ENCODE measurements at places on chromosomes 6 and 20. TPM values are rescaled to one million over a fixed set of nuclear protein-coding genes. Genes with fewer than 3 reads are reported as not detected.
A peak's percentile ranks its signal among the peaks of the same experiment; 100 is the strongest.

PACRG gene
- not detected for total RNA-seq

ORC3 gene
- total RNA-seq: 35.4 TPM

CDC25B gene
- 60.9 TPM for total RNA-seq

ZNF311 gene
- 1.0 TPM for total RNA-seq

DAAM2 gene
- total RNA-seq: not detected

PROCR gene
- total RNA-seq: 4.4 TPM

C6orf163 gene
- total RNA-seq: 1.5 TPM

- no peak for DNase-seq
- no peaks in the 10 kb centered on the region for H3K36me3 ChIP-seq
- H3K4me1 ChIP-seq: peaks cover 17% of the 10 kb centered on the region
- no peaks in the 10 kb centered on the region for H3K27me3 ChIP-seq
Observed at GRCh38 chr6:137362878-137363804, 131.1 kb downstream of the OLIG3 start.

DNA sequence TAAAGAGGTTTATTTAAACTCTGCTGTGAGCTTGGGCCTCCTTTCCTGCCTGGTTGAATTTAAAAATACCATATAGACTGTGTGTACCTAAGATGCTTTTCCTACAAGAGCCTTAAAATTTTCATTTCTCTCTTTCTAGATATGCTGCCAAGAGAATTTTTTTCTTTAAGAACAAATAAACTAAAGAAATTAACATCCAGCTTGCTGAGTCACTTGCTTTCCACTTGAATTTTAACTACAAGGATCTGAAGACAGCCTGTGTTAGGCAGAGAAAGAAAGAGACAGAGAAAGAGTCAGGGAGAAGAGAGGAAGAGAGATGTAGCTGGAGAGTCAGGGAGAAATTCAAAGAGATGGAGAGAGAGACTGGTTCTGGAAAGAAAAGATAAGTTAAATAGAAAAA, 18.3 kb upstream of the SNAP25 start:
- H3K36me3 ChIP-seq: no peaks in the 10 kb centered on the region
- H3K4me3 ChIP-seq: no peak overlapping the region
- peaks cover 5% of the 10 kb centered on the region for H3K27me3 ChIP-seq

- no peak overlapping the region for H3K4me3 ChIP-seq
- H3K27me3 ChIP-seq: no peaks in the 10 kb centered on the region
- DNase-seq: no peak
Observed at GRCh38 chr20:49924247-49924646, 8.9 kb upstream of the SPATA2 start.

- H3K4me1 ChIP-seq: peaks cover 4% of the 10 kb centered on the region
- H3K27me3 ChIP-seq: peaks cover 6% of the 10 kb centered on the region
- no peak overlapping the region for H3K4me3 ChIP-seq
- no peak overlapping the region for H3K27ac ChIP-seq
Observed at GRCh38 chr6:136952714-136953260, 30.7 kb downstream of the SLC35D3 start.

- peaks cover 16% of the 10 kb centered on the region for H3K4me1 ChIP-seq
- peak overlapping the region; percentile 87 for H3K27ac ChIP-seq
- H3K4me3 ChIP-seq: no peak overlapping the region
Observed at GRCh38 chr6:155510879-155511278, 55.2 kb upstream of the NOX3 start.

DNA sequence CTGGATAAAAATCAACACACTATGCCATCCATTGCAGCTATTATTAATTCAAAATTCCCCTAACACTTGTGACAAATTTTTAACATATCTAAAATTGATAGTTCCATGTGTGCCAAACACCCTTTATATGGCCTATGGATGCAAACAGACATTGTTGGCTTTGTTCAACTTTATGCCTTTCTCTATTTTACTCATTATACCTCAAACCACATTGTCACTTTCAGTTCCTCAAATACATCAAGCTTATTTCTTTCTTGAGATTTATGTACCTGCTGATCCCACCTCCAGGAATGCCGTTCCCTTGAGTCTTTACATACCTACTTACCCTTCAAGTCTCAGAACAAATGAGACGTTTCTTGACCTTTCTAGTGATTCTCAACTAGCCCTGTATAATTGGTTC, 193.5 kb upstream of the PLN start:
- peaks cover 3% of the 10 kb centered on the region for H3K27me3 ChIP-seq
- no peaks in the 10 kb centered on the region for H3K4me1 ChIP-seq
- DNase-seq: no peak
- peaks cover 3% of the 10 kb centered on the region for H3K36me3 ChIP-seq
- H3K27ac ChIP-seq: no peak overlapping the region

GRCh38 chr6:93418408-93419303, 703 bp downstream of the EPHA7 start:
- H3K4me3 ChIP-seq: peak overlapping the region; percentile 69
- peaks cover 74% of the 10 kb centered on the region for H3K27me3 ChIP-seq
- no peaks in the 10 kb centered on the region for H3K36me3 ChIP-seq
- no peak overlapping the region for H3K27ac ChIP-seq
- no peak for DNase-seq
- H3K4me1 ChIP-seq: peaks cover 21% of the 10 kb centered on the region

DNA sequence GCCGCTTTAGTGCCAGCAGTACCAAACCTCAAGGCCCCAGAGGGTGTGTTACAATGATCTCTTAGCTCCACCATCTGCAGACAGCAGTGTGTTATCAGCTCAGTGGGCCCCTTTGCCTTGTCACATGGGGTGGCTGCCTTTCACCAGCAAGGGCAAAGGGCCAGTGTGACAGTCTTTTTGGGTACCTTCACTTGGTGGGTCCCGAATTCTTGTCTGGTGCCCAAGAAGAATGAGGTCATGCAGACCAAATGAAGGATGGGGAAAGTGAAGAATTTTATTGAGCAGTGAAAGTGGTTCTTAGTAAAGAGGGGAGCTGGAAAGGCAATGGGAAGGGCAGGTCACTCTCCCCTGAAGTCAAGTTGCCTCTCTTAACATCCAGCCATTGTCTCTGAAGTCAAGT, 2.9 kb upstream of the SMIM28 start:
- H3K27ac ChIP-seq: no peak overlapping the region
- no peaks in the 10 kb centered on the region for H3K36me3 ChIP-seq
- H3K4me1 ChIP-seq: no peaks in the 10 kb centered on the region
- no peaks in the 10 kb centered on the region for H3K27me3 ChIP-seq
- no peak for DNase-seq
- H3K4me3 ChIP-seq: no peak overlapping the region

DNA sequence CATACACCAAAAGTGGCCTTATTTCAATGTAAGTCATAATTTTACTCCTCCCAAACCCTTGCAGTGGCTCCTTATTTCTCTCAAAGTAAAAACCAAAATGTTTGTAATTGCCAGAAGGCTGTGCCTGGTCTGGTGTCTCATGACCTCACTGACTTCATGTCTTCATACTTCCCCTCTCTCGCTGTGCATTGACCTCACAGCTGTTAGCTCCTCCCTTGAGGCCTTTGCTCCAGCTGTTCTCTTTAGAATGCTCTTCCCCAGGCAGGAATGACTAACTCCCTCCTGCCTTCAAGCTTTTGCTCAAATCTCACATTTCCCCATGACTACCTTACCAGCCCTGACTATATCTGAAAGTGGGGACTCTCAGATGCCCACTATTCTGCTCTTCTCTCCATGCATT, 83.3 kb downstream of the MTFR2 start:
- no peak overlapping the region for H3K27ac ChIP-seq
- H3K27me3 ChIP-seq: no peaks in the 10 kb centered on the region
- H3K4me1 ChIP-seq: no peaks in the 10 kb centered on the region
- peaks cover 6% of the 10 kb centered on the region for H3K36me3 ChIP-seq

GRCh38 chr20:10359621-10360040, 74.4 kb downstream of the MKKS start:
- H3K27me3 ChIP-seq: peaks cover 16% of the 10 kb centered on the region
- no peaks in the 10 kb centered on the region for H3K4me1 ChIP-seq
- no peak overlapping the region for H3K27ac ChIP-seq
- H3K36me3 ChIP-seq: no peaks in the 10 kb centered on the region
- H3K4me3 ChIP-seq: no peak overlapping the region

DNA sequence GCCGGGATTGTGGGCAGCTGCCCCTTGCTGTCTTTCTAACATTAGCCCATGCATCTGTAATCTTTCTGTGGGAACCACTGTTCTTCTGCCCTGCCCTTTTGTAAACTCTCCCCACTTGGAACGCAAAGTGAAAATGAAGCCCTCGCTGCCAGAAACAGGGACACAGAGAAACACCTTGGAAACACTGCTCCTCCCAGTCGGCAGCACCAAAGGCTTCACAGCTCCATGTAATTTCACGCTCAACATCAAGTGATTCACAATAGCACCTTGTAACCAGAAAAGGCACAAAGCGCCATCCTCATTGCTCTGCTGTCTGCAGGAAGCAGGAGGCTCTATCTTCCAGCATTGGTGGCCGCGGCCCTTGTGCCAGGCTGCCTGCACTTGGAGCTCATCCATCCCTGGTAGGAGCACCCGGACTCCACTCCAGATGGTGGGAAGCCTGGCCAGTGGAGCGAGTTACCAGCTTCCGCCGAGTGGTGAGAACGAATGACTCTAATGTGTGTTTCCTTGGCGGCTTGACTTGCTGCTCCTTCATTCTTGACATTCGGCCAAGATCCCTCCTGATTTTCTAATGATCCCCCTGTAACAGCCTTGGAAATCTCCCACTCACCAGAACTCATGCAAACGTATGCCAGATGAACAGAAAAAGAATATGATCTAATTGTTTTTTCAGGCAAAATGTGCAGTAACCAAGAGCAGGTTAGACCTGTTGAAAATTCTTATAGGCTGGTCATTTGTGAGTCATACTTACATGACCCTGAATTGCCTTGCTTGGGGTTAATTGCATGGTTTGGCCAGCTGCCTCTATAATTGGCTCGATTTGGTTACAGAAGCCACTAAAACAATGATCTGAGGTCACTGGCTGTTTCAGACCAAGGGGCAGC, 169.1 kb upstream of the CDYL start:
- H3K36me3 ChIP-seq: no peaks in the 10 kb centered on the region
- DNase-seq: no peak
- H3K4me3 ChIP-seq: no peak overlapping the region
- peaks cover 10% of the 10 kb centered on the region for H3K4me1 ChIP-seq

- H3K4me1 ChIP-seq: no peaks in the 10 kb centered on the region
- no peak overlapping the region for H3K4me3 ChIP-seq
- DNase-seq: no peak
Observed at GRCh38 chr20:15185322-15185721, 847.9 kb upstream of the FLRT3 start.

DNA sequence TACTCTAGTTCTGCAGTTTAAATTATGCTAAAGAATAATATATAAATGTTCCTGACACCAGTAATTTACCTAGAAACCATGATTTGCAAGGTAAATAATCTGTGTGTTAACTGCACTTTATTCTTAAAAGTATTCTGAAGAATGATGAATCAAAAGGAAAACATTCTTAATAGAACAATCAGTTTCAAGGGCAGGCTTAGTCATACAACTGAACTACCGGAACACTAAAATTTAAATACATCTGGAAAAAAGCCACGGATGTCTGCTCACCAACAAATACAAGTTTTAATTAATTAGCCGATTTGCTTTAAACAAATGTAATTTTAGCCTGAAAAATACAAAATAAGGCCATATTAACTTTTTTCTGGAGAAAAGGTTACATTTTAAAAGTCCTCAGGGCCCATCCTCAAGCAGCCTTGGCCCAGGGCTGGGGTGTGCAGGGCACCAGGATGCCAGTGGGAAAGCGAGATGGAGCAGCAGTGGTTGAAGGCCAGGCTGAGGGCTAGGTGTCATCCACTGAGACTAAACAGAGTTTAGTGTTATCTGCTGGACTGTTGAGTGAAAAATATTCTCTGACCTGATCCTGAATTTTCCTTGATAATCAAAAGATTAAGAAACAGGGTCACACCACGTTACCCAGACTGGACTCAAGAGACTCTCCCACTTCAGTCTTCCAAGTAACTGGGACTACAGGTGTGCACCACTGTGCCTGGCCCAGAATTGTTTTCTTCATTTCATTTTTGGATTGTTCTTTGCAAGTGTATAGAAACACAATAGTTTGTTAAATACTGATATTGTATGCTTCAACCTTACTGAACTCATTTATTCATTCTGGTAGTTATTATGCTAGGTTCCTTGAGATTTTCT, 88.2 kb upstream of the DST start:
- H3K4me1 ChIP-seq: no peaks in the 10 kb centered on the region
- H3K27me3 ChIP-seq: peaks cover 4% of the 10 kb centered on the region
- no peak for DNase-seq
- H3K36me3 ChIP-seq: no peaks in the 10 kb centered on the region
- no peak overlapping the region for H3K27ac ChIP-seq
- H3K4me3 ChIP-seq: no peak overlapping the region

GRCh38 chr20:63958964-63959698, 2.9 kb upstream of the UCKL1 start:
- no peak overlapping the region for H3K27ac ChIP-seq
- no peak for DNase-seq
- peaks cover 11% of the 10 kb centered on the region for H3K36me3 ChIP-seq
- no peaks in the 10 kb centered on the region for H3K27me3 ChIP-seq
- no peak overlapping the region for H3K4me3 ChIP-seq

DNA sequence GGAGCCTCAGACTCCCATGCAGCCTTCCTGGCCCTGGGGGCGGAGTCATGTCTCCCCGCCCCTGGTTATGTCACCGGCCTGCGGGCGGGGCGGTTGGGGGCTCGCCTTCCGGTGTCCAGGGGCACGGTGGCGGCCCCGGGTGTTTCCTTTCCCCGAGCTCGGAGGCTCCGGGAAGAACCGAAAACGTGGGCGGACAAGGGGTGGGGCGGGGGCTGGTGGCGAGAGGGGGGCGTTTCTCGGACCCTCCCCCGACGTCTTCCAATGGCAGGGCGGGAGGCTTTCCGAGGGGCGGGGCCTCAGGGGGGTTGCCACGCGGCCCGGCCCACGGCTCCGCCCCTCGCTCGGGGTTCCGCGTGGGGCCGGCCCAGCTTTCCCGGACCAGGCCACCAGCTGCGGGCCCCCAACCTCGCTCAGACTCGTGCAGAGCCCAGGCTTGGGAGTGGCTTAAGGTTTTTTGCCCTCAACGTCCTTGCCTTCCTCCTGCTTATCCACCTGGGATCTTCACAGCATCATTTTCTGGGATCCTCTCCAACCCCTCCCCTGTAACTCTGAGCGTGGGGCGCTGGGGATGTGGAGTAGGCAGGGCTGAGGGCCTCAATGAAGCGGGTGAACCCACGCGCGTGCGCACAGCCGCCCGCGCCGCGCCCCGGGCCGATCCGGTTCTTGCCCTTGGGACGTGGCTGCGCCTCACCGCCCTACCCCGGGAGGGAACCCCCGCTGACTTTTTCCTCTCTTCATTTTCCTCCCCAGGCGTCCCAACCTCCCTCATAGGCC, 2.1 kb upstream of the NRN1 start:
- H3K27ac ChIP-seq: no peak overlapping the region
- peaks cover 82% of the 10 kb centered on the region for H3K27me3 ChIP-seq
- H3K4me3 ChIP-seq: peak overlapping the region; percentile 91
- peaks cover 30% of the 10 kb centered on the region for H3K4me1 ChIP-seq
- no peaks in the 10 kb centered on the region for H3K36me3 ChIP-seq
- DNase-seq: peak; percentile 81
